ENCODE measurements at places on chromosomes 6 and 20. TPM values are rescaled to one million over a fixed set of nuclear protein-coding genes. Genes with fewer than 3 reads are reported as not detected.

Gene SIRPD
- total RNA-seq, result not detected

- no peak for DNase-seq
Observed at GRCh38 chr20:58102261-58102660, 126.2 kb downstream of the ANKRD60 start.

- DNase-seq, result no peak
Observed at GRCh38 chr20:33680686-33681085, 5.5 kb downstream of the E2F1 start.

DNA sequence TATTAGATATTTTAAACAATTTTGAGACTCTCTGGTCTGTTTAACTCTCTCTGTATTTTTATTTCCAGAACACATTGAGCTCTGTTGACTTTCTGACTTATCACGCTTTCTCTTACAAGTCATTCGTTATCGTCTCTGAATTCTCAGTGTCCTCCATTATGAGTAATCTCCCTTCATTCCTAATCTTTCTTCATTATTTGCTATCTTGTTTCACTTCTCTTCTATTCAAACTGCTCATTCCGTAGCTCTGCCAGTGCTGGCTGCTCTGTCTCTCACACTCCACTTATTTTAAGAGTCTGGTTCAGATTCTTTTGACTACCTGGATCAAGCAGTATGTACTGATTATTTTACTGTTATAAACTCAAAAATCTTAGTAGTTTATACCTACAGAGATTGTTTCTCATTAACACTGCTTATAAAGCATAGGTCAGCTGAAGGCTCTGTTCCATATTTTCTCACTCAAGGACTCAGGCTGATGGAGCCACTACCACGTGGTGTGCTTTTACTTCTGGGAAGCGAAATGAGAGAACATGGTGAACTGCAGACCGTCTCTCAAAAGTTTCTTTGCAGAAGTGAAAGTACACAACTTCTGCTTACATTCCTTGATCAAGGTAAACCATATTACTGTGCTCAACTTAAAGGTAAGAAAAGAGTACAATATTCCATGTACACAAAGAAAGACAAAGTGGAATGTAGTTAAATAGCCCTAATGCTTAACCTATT is 485.2 kb downstream of the GRIK2 start:
- no peak for DNase-seq

DNA sequence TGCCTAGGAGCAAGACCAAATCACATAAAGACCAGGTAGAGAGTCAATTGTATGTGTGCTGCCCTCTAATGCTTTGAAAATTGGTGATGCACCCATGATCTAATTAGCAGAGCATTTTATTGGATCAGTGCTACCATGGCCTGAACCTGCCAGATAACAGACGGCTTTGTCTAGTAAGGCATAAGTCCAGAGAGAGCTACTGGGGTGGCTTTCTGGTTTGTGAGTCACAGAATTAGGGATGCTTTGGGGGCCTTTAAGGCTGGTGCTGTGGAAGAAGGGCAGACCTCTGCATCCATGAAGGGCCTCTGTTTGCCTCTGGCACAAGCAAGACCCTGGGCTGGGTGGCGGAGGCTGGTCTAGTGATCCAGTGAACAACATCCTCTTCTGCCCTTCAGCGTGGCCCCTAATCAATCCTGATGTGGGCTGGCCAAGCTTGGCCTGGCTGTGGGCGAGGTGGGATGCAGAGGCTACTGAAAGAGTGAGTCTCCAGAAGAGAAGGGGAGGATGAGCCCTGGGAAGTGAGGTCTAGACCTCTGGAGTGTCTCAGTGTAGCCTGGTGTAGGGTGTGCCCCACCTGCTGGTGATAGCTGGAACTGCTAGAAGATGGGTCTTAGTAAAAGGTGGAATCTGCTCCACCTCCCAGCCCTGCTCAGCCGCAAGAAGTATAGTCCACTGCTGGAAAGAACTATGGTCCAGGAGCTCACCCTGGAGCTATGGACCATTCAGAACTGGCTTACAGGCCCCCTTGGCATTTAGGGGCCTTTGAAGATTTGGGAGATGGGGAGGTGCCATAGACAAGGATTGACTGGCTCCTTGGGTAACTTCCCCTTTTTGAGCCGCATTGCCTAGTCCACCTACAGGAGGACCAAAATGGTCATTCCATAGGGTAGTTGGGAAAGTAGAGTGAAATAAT is 36.7 kb upstream of the AAR2 start:
- DNase-seq, result peak; percentile 74

DNA sequence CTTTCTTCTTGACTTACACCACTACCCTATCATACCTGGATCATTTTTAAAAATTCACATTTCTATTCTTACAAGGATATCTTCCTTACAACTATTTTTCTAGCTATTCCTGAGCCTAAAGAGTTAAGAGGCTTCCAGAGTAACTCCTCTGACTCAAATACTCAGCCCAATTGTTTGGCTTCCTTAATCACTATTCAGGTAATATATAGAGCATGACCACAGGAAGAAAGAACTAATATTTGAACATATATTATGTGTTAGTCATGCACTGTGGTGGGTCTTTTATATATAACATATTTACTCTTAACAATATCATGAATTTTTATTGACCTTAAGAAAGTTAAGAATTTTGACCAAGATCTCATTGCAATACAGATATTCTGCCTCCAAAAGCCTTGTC is 42.0 kb upstream of the ID4 start:
- no peak for DNase-seq

- DNase-seq, result no peak
Observed at GRCh38 chr6:169752074-169752623, 727 bp downstream of the ERMARD start.

Data from CD8-positive, alpha-beta T cell (primary cell).